Left lung (tissue), 14 donors: ENCODE measurements at places on chromosomes 2 and 18. TPM values are rescaled to one million over a fixed set of nuclear protein-coding genes. Genes with fewer than 3 reads are reported as not detected.

The PMAIP1 gene
- polyA plus RNA-seq, result 1.6 TPM

GRCh38 chr2:157150747-157151146 lies 106.8 kb upstream of the GALNT5 start:
- DNase-seq, result no peak

- DNase-seq, result no peak
Observed at GRCh38 chr2:120587279-120587996, 148.2 kb upstream of the GLI2 start.

The EGR4 gene
- polyA plus RNA-seq, result not detected

The STAT4 gene
- 8.1 TPM for polyA plus RNA-seq

DNA sequence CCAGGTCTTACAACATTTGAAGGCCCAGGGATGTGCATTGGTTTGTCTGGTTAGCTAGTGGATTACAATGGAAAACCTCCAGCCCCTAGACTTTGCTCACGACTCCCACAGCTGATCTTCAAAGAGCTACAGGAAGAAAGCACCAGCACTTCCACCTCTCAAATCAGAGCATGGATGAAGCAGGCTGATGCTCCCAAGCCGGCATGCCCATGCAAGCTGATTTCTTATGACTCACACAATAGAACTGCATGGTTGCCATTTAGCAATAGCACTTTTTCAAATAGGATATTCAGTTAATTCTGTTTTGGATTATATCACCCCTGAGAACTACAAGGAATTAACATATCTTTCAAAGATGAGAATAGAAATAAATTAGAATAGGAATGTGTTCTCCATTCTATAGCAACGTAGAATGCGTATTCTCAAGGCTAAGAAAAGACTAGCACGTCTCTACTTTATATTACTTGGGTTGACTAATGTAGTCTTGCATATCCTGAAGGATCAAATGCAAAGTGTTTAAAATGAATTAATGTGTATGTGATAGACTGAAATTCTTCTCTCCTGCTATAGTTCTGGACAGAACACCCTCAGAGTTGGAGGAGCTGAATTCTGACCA lies 292.4 kb downstream of the TRIB2 start:
- DNase-seq, result no peak

The SLC9A4 gene
- polyA plus RNA-seq, result 0.06 TPM

The TTC31 gene
- 37.3 TPM for polyA plus RNA-seq

The C2orf80 gene
- polyA plus RNA-seq, result not detected

The MAB21L4 gene
- polyA plus RNA-seq, result 0.79 TPM

DNA sequence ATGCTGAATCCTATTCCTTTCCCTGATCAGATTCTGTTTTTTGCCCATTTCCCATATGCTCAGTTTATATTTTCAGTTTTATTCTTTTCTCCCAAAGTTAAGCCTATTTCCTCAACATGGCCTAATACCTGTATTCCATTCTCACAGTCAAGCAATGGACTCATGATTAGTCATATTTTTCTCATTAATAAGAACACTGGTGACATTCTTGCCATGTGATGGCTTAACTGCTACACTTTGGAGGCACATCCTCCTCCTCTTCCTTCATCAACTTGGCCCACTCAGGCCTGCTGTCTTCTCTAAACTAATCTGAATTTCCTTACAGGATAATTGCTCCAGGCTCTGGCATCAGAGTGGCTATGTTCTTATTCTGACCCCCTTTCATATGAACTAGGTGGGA lies 679.2 kb downstream of the NYAP2 start:
- no peak for DNase-seq

GRCh38 chr2:7758073-7758759 lies 841.0 kb downstream of the RNF144A start:
- DNase-seq, result no peak

The ACTG2 gene
- 29.8 TPM for polyA plus RNA-seq

DNA sequence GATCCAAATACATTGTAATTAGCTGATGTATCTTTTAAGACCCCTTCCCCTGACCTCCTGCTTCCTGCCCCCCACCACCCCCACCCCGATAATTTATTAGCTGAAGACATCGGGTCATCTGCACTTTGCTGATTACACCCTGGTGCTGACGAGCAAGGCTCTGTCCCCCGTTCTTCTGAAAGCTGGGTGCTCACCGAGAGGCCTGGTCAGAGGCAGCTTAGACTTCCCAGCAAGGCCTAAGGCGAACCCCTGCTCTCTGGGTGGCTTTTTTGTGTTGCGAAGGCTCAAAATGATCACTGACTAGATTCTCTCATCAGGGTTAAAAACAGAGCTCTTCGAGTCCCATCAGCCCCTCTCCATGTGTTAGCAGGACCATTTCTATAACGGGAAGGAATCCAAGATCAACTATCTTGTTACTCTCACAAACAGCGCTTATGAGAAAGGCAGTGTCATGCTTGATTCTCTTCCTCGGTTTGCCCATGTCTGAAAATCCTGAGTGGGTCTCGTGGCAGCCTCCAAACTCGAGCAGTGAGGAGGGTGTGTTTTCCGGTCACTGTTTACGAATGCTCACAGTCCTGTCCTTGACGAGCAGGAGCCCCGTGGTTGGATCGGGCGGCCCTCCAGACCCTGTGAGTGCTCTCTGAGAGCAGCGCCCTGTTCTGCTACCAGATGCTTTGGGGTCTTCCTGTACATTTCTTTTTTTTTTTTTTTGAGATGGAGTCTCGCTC lies 201.6 kb downstream of the HDAC4 start:
- DNase-seq, result peak; percentile 56

DNA sequence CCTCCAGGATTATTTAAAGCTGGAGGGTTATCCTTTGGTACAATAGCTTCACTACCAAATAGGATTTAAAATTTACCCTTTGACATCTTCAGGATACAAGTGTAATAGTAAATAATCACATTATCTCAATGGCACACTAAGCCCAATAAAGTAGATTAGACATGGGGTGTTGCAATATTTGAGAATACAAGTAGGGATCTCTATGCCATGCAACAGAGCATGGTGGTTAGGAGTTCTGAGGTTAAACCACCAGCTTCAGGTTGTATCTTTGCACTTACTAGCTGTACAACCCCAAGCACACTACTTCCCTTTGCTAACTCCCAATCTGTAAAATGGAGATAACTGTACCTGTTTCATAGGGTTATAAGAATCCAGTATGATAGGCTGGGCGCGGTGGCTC lies 6.2 kb downstream of the MBD2 start:
- no peak for DNase-seq

DNA sequence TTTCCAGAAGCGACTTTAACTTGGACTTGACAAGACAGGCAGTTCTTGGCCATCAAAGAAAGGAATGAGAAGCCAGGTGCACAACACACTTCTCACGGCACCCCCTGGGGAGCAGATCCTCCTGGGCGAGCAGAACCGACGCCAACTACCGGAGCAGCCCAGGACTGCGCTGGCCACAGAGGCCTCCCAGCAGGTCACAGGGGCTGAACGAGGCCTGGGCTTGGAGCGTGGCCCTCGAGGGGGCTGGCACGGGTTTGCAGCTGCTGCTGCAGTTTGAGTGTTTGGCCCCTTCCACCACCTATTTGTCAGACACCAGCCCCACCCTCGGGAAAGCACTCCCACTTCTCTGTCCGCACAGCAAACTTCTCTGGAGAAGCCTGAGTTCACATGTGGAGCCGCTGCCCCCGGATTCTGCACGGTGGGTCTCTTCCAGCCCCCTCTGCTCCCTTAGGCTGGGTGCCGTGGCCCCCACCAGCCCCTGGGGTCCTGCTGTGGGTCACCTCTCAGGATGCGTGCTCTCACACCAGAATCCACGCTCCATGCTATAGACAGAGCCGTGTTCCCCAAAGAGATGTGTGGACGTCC lies 306.7 kb upstream of the SALL3 start:
- DNase-seq, result no peak

DNA sequence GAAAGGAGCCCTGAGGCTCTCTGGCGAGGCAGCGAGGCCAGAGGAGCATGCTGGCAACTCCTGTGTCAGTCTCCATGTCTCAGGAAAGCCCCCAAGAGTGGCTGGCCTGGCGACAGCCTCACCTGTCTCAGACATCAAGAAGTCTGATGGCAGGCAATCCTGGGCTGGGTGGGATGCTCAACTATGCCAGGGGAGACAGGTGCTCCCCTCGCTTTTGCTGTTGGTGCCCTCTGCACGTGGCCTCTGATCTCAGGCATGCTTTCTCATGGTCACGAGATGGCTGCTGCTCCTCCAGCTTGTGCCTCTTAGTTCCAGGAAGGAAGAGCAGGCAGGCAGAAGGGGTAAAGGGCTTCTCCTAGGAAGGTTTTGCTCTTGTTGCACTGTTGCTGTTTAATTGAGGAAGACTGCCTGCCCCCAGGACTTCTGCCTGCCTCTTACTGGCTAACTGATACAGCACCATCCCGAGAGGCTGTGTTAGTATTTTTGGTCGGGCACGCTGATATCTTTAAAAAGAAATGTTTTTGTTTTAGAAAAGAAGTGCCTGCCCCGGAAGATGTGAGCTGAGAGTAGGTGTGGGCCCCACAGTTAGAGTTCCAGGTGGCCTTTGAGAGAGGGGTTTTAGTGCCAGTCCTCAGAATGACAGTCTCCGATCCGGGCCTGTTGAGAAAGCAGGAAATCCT lies 344.8 kb upstream of the HS6ST1 start:
- DNase-seq, result no peak

The STARD6 gene
- not detected for polyA plus RNA-seq

DNA sequence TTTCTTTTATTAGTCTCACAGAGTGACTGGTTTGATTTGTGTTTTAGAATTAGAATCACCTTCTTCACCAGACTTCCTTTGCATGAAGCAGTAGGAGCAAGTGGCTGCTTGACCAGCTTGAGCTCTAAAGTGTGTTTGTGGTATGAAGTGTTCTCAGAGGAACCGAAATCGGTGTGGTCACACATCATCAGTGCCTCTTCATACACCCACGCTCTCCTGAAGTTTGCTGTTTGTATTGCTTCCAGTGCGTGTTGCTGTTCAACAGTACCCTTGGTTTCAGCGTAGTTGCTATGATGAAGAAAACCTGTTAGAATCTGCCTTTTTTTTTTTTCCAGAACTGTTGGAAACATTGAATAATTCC lies 77.9 kb downstream of the LIMS1 start:
- DNase-seq, result no peak

- no peak for DNase-seq
Observed at GRCh38 chr2:112529757-112530156, 12.5 kb upstream of the POLR1B start.

DNA sequence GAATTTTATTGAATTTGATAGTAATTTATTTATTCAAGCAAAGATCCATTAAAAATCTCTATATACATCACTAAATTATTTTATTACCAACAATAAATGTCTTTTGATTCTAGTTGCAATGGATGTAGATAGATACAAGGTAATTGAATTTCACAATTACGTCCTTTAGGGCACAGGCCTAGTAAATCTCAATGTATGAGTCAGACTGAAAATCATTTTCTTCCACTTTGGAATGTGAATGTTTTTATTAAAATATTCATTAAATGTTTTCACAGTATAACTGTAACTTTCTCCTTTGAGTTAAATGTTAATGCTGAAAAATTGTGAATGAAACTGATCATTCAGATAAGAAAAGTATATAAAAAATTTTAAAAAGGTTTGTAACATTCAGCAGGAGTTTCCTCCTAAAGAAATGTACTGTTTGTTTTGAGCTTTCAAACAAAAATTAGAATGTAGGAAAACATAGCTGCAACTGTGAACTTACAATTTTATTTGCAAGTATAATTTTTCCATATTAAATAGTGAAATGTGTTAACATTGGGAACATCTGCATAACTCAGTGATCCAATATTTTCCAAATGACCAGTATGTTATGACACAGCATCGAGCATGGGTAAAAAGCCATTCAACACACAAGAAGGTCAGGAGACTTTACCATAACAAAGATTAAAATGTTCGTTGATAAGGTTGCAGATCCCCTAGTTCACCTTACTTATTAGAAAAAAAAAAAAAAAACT lies 663.7 kb downstream of the METTL4 start:
- DNase-seq, result no peak

DNA sequence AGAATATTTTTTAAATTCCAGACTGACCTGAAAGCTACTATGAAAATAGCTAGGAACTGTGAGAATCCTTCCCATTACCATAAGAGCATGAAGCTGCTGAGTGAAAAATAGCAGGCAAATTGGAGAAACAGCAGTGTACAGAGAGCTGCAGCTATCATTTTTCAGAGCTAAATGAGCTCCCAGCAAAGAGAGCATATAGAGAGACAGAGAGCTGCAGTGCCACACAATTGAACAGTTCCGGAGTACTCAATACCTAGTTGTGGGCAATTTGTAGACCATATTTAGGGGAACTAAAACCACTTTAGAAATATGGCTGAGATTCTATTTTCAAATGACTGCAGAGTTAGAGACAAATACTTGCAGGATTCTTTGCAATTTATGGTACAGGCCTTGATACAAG lies 645.3 kb downstream of the STK39 start:
- no peak for DNase-seq

The MC5R gene
- 0.13 TPM for polyA plus RNA-seq

The SCYGR4 gene
- not detected for polyA plus RNA-seq

- DNase-seq, result no peak
Observed at GRCh38 chr2:184558713-184559464, 39.4 kb upstream of the ZNF804A start.

DNA sequence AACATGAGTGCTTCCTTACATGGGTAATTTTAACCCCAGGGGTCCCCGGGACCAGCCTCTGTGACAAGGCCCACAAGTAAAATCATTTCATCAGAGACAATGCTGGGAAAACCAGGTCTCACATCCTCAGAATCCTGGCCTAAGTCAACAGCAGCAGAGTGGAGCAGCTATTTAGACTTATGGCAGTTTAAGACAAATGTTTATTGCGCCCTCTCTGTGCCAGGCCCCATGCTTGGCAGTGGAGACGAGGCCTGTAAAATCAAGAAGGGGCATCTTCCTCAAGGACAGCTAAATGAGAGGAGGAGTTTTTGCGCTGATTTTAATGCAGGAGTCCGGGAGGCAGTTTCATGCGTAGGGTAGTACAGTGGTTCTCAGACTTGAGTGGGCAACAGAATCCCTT lies 56.0 kb upstream of the ACAA2 start:
- no peak for DNase-seq

The TRPM8 gene
- polyA plus RNA-seq, result not detected

DNA sequence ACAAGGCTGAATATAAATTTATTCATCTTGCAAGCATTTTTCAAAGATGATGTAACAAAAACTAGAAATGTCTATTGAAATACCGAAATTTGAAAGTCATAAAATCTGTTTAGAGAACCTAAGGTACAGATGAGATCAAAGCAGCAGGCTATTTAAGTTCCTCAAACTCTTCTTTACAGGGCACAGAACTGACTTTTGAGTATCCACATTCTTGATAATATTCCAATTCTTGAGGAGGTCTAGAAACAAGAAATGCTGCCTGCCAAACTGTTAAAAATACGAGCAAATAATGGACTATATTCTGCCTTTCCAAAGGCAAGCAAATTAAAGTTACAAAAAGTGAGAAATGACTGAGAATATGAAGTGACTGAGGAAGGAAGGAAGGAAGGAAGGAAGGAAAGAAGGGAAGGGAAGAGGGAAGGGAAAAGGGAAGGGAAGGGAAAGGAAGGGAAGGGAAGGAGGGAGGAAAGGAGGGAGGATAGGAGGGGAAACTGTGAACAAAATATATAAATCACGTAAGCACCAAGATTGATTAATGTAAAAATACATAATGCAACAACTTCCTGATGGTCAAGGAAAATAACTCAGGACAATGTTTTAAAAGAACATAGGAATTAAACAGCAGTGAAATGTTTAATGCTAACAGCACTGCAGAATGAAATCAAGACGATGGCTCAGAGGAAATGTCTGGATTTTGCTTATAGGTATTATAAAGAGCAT lies 248.9 kb upstream of the HNRNPA3 start:
- DNase-seq, result no peak
